ENCODE measurements at places on chromosomes 13 and 19.
A peak's percentile ranks its signal among the peaks of the same experiment; 100 is the strongest.

DNA sequence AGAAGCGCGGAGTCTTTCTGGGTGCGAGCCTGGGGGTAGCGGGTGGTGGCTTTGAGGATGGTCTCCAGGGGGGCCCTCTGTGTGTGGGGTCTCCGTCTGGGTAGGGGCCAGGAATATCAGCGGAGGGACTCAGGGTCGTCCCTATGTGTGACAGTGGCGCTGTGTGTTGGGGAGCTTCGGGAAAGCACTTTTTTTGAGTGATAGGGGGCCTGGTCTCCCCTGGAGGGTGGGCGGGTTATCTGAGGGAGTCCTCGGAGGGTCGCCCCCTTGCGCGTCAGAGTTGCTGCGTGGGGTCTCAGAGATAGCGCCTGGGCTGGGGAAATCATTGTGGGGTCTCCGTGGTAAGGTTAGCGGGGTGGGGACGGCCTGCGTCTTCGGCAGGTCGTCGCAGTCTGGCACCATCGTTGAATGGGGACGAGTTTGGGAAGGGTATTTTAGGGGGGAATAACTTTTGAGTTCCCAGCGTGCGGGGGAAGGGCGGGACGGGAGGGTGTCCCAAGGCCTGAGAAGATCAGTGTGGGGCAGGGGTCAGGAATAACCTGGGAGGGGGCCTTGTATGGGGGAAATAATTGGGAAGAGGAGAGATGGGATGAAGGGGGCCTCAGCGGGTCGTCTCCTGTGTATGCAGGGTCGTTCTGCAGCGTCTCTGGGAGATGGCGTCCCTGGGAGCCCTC lies 857 bp downstream of the IER2 start:
- DNase-seq = no peak

- DNase-seq = peak; percentile 96
These were observed 864 bp downstream of the FTL start for GRCh38 chr19:48965806-48966540.

DNA sequence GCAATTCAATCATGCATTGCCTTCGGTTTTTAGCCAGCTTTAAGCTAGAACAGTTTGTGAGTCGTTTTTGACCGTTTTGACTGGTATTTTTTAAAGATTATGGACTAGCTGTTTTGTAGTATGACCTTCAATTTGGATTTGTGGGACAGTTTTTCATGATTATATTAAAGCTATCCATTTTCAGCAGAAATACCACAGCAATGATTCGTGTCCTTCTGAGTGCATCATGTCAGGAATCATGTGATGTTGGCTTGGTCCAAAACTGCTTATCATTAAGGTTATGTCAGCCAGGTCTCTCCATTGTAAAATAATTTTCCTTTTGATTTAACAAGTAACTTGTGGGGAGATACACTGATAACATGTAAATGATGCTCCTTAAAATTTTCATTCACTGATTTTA lies 229.0 kb downstream of the POSTN start:
- DNase-seq = no peak

DNA sequence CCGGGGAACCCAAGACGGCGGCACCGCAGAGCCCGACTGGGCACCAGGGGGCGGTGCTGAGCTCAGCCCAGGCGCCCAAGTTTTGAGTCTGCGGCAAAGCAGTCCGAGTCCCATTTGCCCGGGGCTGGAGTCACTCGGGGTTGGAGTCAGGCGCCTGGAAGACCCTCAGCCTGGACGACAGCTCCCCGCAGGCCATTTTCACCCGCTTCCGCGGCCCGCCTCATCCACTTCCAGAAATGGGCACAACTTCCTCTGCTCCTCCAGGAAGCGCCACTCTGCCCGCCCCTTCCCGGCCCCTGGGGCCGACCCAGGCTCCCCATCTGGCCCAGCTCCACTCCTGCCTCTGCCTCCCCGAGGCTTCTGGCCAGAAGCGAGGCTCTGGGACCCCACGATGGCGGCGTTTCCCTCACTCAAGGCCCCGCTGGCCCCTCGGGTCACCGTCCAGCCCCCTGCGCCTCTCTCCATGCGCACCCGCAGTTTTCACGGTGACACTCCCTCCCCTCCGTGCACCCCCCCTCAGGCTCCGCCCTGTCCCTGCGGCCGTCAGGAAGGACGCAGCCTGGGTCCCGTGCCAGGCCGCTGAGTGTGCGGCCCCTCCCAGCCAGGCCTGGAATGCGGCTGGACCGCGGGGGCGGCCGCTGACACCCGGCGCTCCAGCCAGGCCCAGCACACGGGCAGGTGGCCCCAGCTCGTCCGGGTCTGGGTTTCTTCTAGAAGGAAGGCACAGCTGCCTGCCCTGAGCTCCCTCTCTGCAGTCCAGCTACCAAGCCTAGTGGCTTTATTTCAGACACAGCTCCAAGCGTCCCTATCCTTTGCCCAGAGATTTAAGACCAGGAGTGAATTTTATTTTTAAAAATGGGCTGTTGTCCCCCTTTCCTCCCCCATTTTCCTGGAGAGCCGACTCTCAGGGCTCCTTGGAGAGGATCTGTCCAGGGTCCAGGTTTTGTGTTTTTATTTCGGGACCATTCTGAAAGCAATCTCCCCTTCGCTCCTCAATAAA lies 4.7 kb downstream of the SERTAD1 start:
- DNase-seq = peak; percentile 96

- no peak for DNase-seq
These were observed 543.6 kb upstream of the GPC6 start for GRCh38 chr13:92682832-92683517.

- DNase-seq = peak; percentile 56
These were observed 4.7 kb upstream of the SLC5A5 start for GRCh38 chr19:17866964-17867486.

DNA sequence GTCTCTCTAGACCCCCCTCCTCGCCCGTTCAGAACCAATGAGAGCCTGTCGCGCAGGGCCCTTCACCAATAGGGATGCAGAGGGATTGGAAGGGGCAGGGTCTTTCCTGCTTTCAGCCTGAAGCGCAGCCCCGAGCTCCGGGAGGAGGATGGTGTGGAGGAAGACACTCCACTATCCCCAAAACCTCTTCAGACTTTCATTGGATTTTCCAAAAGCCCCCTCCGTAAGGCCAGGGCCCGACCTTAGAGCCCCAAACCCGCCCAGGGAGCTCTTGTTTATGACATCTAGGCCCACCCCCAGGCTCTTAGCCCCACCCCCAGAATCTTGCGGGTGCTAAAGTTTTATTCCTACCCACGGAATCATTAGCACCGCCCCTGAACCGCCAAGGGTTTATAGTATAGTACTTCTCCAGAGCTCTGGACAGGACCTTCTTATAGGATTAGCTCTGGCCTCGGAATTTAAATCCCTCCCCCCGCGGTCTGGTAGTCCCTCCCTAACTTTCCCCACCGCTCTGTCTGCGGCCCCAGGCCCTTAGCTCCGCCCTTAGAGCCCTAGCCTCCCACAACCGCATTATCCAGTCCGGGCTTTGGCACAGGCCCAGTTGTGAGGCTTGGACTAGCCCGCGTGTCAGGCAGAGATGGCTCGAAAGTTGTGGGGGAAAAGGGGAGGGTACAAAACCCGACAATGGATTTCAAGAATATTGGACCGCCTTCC lies 6.6 kb upstream of the EML2 start:
- peak; percentile 87 for DNase-seq

GRCh38 chr19:30364866-30365800 lies 7.1 kb upstream of the ZNF536 start:
- no peak for DNase-seq

- DNase-seq = no peak
These were observed 2748.8 kb upstream of the PCDH20 start for GRCh38 chr13:64164435-64164834.

DNA sequence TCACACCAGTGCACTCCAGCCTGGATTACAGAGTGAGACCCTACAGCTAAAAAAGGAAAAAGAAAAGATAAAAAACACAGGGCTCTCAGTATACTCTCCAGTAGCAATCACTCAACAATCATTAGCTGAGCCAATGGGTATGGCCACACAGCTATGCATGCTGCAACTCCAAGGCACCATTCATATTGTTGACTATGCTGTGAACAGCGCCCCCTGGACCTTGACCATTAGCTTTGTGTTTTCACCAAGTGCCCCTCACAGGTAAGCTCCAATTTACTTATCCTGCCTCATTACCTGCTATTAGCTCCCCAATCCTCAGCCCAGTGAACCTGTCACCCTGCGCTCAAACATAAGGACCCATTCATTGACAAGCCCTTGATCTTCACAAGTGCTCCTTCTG lies 35.8 kb downstream of the ZIC5 start:
- no peak for DNase-seq

- peak; percentile 90 for DNase-seq
These were observed 16.6 kb upstream of the EPHX3 start for GRCh38 chr19:15248648-15249527.

- DNase-seq = no peak
These were observed 83.1 kb downstream of the TNFSF13B start for GRCh38 chr13:108352599-108352998.

DNA sequence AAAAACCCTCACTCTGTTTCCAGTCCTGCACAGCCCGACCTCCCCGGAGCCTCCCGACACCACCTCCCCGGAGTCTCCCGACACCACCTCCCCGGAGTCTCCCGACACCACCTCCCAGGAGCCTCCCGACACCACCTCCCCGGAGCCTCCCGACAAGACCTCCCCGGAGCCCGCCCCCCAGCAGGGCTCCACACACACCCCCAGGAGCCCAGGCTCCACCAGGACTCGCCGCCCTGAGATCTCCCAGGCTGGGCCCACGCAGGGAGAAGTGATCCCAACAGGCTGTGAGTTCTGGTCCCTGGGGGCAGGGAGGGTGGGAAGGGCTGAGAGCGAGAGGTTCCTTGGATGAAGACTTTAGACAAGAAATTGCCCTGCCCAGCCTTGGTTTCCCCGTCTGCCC lies 5.4 kb downstream of the MADCAM1 start:
- no peak for DNase-seq

GRCh38 chr19:14830702-14831101 lies 4.3 kb downstream of the OR7A5 start:
- no peak for DNase-seq

DNA sequence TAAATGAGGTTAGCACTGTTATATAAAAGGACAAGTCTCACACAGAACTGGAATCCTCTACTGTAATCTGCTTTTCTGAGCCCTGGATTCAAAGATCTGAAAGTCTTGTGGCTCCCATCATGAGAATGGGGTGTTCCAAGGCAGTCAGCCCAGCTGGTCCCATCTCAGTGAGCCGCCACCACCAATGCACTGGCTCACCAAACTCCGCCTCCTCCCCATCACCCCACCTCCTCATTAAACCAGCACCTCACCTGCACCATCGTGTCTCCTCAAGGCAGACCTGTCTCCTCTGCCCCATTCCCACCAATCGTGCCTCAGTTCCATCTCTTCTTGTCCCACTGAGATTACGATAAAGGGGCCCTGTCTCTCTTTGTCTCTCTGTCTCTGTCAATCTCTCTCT lies 166.7 kb downstream of the USP12 start:
- DNase-seq = no peak

GRCh38 chr13:77544355-77544754 lies 8.8 kb downstream of the SCEL start:
- DNase-seq = peak; percentile 70

DNA sequence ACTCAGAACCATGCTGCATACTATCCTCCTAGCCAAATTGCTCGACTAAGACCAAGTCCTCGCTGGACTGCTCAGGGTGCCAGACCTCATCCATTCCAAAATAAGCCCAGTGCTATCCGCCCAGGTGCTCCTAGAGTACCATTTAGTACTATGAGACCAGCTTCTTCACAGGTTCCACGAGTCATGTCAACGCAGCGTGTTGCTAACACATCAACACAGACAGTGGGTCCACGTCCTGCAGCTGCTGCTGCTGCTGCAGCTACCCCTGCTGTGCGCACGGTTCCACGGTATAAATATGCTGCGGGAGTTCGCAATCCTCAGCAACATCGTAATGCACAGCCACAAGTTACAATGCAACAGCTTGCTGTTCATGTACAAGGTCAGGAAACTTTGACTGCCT lies 1.5 kb downstream of the PABPC3 start:
- no peak for DNase-seq

DNA sequence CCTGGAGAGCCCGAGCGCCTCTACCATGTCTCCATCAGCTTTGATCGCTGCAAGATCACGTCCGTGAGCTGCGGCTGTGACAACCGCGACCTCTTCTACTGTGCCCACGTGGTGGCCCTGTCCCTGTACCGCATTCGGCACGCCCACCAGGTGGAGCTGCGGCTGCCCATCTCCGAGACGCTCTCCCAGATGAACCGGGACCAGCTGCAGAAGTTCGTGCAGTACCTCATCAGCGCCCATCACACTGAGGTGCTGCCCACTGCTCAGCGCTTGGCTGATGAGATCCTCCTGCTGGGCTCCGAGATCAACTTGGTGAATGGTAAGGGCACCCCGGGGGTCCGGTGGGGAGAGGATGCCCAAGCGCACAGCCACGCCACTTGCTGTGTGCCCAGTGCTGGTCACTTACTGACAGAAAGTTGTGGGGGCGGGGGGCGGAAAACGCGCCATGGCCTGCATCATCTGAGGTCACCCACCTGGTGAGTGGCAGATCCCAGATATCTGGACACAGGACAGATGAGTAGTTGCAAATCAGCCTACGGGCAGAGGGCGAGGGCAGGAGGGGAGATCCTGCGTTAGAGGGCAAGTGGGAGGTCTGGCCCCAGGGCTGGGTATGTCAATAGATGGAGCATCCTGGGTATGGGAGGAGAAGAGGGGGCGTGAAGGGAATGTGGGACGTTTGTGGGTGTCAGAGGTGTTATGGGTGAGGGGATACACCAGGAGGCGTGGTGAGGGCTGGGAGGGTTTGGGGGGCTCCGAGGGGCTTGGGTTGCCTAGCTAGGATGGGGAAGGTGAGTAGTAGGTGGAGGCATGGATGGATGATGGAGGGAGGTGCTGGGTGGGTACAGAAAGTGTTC lies 9.8 kb downstream of the ZSWIM4 start:
- DNase-seq = peak; percentile 74

GRCh38 chr19:51800473-51801244 lies 5.7 kb downstream of the FPR3 start:
- DNase-seq = peak; percentile 88

GRCh38 chr19:43525836-43526771 lies 897 bp downstream of the ETHE1 start:
- DNase-seq = no peak

- DNase-seq = no peak
These were observed 343.6 kb downstream of the FGF9 start for GRCh38 chr13:22014469-22014868.

DNA sequence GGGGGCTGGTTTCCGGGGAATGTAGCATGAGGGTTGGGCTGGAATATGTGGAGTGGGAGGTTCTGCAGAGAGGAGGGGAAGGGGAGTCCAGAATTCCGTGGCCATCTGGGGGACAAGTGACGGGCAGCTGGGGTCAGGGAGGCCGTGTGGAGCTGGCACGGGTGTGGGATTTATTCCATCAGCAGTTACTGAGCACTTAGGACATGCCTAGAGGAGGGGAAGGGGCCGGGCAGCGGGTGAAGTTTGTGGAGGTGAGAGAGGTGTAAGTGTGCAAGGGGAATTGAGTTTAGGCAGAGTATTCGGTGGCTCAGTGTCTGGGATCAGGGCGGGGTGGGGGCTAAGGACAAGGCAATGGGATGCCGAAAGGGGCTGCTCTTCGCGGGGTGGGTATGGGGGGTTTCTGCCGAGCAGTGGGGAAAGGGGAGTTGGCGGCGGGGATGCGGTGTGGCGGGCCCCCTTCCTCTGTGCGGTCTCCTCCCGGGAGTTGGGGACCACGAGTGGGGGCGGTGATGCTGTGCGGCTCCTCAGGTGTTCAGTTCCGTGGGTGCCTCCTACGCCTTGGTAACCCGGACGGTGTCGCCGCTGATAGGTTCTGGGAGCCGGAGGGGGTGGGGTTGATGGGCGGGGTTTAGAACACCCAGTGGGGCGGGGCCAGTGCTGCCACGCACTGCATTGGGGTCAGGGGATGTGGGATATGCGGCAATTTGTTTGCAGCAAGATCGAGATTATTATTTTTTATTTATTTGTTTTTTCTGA lies 5.4 kb downstream of the CCDC61 start:
- peak; percentile 67 for DNase-seq

GRCh38 chr13:28313579-28313978 lies 175.2 kb downstream of the PAN3 start:
- no peak for DNase-seq

- DNase-seq = no peak
These were observed 158.7 kb upstream of the RNF113B start for GRCh38 chr13:98335721-98336120.
